ENCODE measurements at places on chromosomes 4 and X.

- no peak for DNase-seq
These were observed 109.6 kb downstream of the MAML3 start for GRCh38 chr4:140044337-140044902.

- no peak for DNase-seq
These were observed 161.0 kb upstream of the FGF13 start for GRCh38 chrX:138872537-138872936.

- DNase-seq = no peak
These were observed 99.3 kb downstream of the AMMECR1 start for GRCh38 chrX:110218591-110218990.

DNA sequence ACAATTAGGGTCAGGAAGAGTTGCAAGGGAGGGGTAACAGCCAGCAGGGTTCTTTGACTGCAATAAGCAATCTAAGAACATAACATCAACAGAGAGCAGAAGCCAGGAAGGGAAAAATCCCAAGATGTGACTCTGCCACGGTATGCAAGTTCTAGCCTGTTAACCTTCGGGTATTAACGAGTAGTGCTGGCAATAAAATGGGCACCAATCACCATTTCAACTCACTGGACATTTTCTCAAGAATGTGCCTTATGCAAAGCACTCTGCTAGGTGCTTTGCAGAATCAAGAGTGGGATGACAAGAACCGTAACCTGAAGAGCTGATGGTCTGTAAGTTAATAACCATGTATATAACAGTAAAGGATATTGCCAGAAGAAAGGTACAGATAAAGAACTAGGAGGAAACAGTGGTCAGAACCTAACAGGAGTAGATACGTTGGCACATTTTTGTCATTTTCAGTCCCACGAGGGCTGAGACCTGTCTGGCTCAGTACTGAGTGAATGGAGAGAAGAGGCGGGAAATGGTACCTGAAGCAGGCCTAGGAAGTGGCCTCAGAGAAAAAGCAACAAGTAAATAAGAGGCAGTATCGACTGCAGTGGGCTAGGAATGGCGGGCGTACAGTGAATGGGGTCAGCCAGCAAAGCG is 2.7 kb downstream of the ELOVL6 start:
- DNase-seq = no peak

- no peak for DNase-seq
These were observed 25.4 kb upstream of the SLAIN2 start for GRCh38 chr4:48315728-48316630.

GRCh38 chrX:100700809-100701208 is 31.1 kb downstream of the SYTL4 start:
- DNase-seq = no peak

DNA sequence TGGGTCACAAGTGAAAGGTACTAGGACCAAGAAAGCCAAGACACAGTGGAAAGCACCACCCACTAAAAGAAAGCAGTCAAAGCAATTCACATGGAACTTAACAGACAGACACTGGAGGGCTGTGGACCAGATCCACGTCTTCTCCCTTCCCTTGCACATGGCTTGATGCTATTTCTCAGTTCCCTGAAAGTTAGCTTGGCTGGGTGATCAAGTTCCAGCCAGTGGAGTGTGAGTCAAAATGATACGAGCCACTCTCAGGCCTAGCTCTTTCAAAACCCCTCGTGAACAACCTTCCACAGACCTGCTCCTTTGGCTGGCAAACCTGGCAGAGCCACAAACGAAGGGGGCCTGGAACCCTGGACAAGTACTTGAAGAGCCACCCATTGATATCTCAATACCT is 52.0 kb downstream of the RELL1 start:
- no peak for DNase-seq

DNA sequence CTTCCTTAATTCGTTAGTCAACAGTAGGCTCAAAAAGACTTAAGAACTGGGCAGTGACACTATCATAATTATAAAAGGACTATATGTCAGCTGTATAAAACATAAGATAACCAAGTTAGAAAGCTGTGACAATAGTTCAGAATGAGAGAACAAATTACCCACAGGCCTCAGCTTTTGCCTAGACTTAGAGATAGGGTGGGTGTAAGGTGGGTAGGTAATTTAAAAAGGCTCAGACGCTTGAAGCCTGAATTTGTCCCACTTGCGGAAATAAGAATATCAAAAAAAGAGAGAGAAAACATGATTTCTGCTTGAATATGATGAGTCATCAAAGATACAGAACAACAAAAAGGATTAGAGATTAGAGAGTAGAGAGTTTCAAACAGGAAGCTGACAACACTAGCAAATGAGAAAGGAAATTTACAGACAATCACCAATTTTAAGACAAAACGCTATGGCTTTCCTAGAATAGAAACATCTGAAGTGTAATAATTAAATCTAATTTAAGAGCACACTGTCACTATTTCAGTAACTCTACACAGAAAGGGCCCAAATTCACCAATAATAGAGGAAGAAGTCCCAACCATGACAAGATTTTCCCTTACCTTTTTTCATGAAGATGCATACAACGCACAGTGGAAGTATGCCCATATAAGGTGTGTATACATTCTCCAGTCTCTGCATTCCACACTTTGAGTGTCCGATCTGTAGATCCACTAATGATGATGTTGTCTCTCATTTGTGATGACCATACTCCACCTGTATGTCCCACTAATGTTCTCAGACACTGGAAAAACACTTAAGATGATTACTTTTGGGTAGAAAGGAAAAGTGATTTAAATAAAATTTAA is 208.1 kb downstream of the FBXW7 start:
- DNase-seq = no peak

DNA sequence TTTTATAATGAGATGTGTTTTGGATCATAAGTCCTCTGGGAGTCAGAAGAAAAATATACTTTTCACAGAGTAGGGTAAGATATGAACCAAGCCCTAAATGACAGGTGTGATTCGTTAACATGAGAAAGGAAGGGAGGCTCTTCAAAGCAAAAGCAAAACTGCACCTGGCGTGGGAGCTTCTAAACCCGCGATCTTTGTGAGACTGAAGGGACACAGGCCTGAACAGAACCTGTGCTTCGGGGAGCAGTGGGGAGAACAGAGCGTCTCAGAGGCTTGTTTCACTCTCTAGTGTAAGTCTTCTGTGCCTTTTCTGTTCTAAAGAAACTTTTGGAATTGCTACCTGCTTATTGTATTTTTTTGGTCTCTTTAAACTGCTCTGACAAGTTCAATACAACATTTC is 30.2 kb upstream of the CYP4V2 start:
- DNase-seq = no peak

DNA sequence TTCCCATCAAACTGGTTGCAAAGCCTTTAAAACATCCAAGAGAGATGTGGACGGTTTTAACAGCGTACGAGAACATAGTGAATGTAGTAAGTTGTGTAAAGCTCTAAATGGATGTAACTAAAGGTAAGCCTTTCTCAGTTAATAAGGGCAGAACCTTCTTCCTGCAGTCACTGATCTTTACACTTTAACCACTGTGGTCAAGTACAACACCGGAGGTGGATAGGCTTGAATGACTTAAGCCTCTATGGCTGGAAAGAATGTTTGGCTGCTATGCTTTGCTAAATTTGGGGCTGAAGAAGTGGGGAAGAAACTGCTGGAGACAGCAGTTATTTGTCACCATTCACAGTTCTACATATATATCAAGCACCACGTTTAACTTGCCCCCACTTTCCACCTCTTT is 285.1 kb upstream of the FMR1 start:
- DNase-seq = no peak

- DNase-seq = peak; percentile 22
These were observed 399.2 kb downstream of the NLGN4X start for GRCh38 chrX:5829469-5829868.

GRCh38 chr4:110516106-110516922 is 40.4 kb downstream of the ENPEP start:
- no peak for DNase-seq

GRCh38 chr4:84433633-84434222 is 65.4 kb downstream of the NKX6-1 start:
- no peak for DNase-seq

GRCh38 chrX:66872771-66873170 is 233.9 kb upstream of the EDA2R start:
- no peak for DNase-seq

DNA sequence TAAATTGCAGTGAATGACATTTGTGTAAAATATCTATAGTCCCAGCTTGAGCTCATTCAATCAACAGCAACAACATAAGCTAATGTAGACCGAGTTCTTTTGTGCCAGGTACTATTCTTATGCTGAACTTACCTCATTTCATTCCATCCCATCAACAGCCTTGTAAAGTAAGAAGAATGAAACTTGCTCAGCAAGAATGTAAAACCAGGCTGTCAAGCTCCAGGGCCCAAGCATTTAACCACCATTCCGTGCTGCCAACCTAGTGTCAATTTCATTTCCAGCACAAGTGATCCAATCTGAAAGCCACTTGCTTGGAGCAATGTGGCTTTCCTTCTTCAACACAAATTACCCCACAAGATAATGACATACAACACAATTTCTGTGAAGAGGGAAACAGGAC is 36.6 kb downstream of the RASSF6 start:
- DNase-seq = no peak

- no peak for DNase-seq
These were observed 113.3 kb downstream of the EFNB1 start for GRCh38 chrX:68942104-68942503.

DNA sequence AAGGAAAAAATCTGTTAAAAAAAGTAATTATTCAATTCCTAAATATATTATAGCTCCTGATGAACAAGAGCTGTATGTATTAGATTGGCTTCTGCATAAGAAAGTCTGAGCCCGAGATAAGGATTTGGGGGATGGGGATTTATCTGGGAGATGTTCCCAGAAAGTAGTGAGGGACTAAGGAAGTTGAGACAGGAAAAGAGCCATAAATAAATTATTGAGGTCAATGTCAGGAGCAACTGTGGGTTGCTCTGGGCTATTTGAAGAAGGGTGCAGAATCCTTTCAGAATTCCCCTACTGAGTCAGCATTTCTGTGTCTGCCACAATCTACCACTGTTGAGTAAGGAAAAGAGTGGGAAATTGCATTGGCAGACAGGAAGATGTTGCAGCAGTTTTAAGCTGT is 3.1 kb upstream of the TDO2 start:
- DNase-seq = no peak

GRCh38 chrX:119708936-119709335 is 16.0 kb upstream of the SEPTIN6 start:
- no peak for DNase-seq

DNA sequence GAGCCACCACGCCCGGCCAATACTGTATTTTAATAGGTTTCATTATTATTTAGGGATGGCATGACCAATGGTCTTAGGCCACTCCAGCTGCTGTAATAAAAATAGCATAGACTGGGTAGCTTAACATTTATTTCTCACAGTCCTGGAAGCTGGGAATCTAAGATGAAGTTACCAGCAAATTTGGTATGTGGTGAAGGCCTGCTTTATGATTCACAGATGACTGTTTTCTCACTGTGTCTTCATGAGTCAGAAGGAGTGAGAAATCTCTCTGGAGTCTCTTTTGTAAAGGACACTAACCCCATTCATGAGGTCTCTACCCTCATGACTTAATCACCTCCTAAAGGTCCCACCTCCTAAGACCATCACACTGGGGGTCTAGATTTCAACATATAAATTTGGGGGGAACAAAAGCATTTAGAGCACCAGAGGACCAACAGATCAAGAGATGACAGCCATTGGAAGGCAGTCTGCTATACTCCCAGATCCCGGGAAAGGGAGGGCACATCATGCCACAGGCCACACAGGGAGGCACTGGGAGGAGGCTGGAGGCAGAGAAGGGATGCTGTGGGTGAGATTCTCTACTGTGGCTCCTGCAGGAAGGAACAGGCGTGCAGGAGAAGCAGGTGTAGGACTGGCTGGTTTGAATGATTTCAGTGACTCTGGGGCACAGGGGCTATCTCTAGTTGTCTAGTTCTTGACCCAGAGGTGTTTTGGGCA is 335.8 kb upstream of the SFRP2 start:
- DNase-seq = no peak

GRCh38 chrX:16979226-16979625 is 32.8 kb downstream of the REPS2 start:
- no peak for DNase-seq

DNA sequence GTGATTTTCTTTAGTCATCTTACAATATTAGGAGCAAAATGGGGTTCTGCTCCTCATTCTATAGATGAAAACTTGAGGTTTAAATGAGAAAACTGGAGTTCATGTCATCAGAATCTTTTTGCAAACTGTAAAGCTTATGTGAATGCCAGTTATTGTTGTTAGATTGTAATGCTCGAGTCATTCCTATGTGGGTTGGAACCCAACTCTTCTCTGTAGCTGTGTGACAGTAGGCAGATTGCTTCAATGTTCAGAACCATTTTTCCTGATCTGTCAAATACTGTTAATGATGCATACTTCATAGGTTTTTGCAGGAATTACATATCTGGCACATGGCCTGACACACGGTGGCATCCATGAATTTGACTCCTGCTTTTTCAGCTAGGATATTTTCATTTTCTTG is 178.9 kb downstream of the RAPGEF2 start:
- DNase-seq = no peak

DNA sequence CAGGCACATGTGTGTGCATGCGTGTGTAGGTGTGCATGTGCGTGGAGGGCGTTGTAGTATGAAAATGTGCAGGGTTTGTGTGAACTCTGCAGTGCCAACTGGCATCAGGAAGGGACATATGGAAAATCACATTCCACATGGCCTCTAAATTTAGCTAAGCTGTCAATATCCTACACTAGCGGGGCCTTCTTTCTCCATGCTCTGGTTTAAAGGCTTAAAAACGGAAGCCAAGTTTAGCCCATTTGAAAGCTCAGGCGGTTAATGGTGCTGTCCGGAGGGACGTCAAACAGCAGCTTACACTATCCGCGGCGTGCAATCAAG is 144.1 kb upstream of the NOCT start:
- DNase-seq = no peak

DNA sequence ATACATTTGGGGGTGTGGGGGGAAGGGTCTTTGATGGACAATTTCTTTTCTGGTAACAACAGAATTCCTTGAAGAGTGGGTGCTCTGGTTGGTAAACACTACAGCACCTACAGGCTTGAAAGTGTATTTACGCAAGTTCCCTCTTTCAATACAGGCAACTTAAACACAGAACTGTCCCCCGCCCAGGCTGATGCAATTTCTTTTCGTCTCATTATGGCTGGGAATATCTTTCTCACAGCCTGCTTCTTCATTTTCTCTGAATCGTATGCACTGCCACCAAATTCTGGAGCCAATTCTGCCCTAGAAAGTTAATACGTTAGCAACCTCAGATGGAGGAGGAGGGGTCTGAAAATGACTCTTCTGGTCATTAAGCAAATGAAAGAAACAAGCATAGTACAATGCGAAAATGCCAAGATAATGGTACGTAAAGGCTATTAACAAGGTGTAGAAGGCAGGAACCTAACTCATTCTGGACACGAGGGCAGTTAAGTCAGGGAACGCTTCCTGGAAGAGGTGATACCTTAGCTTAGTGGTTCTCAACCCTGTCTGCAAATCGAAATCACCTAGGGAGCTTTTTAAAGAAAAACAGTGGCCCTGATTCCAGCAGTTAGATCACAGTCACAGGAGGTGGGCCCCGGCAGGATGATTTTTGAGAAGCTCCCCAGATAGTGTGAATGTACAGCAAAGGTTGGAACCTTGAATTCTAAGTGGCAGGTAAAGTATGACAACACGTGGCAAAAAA is 1.0 kb downstream of the AGA start:
- no peak for DNase-seq

- no peak for DNase-seq
These were observed 208.9 kb upstream of the ARHGEF9 start for GRCh38 chrX:63993936-63994335.

All from upper lobe of left lung (tissue), 6 donors.